ENCODE measurements at places on chromosomes 16 and 17.

GRCh38 chr17:688100-688989, 26.3 kb downstream of the VPS53 start:
- DNase-seq = no peak

GRCh38 chr17:19647697-19648474, 665 bp upstream of the ALDH3A2 start:
- DNase-seq = peak; percentile 21

DNA sequence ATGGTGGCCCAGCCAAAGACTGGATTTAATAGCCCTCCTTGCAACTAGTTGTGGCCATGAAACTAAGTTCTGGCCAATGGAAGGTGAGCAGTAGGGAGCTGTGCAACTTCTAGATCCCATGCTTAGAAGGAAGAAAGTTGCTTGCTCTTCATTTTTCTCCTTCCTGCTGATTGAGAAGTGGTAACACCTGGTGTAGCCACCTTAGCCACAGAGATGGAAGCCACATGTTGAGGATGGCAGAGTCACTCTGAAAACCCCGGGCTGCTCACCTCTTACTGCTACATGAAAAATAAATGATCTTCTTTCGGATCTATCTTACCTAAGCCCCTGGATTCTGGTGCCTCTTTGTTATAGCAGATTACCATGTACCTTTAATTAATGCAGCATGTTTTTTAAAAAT, 10.3 kb upstream of the ATP5MC1 start:
- DNase-seq = no peak

- no peak for DNase-seq
Observed at GRCh38 chr17:67922503-67922902, 73.8 kb downstream of the C17orf58 start.

- no peak for DNase-seq
Observed at GRCh38 chr16:56451753-56452689, 667 bp downstream of the OGFOD1 start.

DNA sequence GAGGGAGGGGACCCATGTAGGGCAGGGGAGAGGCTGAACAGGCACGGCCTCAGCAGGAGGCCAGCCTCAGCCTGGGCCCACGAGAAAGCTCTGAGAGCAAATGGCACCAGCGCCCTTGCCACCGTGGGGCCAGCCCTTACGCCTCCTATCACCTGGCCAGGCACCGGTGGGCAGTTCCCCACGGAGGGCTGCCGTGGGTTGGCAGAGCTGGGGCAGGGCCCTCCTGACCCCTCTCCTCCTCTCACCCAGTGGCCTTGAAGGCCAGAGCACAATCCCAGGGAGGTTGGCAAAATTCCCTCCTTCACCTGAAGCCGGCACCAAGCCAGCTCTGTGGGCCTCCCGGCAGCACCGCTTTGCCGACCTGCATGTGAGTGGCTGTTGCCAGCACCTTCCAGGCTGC, 53.1 kb upstream of the ENPP7 start:
- DNase-seq = no peak

DNA sequence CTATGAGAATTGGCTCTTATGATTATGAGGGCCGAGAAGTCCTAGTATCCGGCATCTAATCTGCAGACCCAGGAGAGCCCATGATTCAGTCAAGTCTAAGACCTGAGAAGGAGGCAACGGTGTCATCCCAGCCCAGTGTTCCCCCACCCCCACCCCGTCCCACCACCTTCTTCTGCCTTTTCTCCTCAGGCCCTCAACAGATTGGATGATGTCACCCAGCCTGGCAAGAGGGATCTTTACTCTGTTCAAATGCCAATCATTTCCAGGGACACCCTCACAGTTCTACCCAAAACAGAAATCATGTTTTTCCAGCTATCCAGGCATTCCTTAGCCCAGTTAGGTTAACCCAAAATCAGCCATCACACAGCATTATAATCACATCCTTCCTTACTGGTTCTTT, 10.0 kb upstream of the GAA start:
- no peak for DNase-seq

DNA sequence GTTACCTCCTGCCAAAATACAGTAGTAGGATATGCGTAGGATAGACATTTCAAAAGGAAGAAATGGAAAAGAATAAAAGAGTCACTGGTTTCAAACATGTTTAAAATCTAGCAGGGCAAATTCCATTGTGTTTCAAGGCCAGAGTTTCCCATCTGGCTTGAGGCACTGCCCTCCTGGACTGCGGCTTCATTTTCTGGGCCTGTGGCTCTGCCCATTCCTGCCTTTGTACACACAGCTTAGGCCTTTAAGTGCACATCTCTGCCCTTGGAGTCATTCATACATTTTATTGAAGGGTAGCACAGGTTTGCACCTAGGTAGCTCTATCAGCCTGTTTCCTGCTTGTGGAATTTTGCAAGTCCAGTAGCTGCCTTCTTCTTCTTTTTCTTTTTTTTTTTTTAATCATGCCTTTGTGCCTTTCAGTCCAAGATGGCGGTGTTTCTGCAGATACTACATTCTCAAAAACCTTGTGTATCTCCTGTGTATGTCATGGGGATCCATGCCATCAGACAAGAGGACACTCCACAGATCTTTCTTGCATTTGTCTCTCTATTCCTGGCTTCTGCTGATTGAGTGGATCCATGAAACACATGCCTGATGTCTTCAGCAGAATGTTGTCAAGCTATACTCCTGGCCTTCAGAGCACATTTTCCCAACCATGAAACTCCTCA, 282.9 kb downstream of the BCAS3 start:
- DNase-seq = no peak

DNA sequence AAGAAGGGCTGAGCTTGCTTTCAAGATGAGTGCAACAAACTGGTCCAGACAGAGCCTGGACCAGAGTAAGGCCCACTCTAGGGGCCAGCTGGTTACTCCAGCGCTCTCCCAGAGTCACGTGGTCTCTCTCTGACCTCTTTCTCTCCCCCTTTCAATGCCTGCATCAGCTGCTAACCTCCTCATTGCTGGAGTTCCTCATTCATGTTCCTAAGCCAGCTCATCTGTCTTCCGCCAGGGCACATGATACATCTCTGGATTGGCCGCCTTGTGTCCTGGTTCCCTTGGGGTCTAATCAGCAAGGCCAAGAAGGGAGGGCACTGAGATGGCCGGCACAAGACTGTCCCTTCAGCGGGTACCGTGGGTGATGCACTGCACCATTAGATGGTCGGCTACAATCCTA, 26.9 kb upstream of the ZFP90 start:
- no peak for DNase-seq

DNA sequence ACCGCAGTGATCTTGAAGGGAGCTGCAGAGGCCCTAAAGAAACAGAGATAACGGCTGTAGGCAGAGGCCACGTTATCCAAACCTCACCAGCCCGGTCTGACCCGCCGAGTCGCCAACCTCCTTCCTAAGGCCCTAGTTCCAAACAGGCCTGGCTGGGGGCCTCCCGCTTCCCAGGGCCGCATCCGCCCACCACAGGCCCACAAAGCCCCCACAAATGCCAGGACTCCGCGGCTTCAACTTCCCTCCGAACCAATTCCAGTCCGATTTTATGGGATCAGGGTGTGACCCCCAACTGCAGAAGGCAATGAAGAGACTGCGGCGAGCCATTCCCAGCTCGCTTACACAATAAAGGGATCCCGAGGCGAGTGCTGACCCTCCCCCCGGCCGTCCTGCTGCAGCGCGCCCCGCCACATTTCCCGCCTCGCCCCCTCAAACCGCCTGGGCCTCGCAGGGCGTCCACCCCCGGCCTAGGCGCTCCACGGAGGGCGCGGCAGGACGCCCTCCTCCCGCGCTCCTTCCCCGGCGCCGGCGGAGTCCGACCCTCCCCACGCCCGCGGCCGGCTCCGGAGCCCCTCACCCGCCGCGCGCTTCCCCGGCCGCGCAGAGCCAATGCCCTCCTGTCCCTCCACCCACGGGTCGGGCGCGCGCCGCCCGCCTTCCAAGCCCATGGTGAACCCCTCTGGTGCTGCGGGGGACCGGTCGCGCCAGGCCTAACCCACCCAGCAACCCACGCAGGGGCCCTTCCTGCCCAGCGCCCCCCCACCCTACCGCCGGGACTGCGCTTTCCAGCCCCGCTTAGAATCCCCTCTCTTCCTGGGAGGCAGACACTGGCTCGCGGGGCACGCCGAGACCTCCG, 926 bp downstream of the MYH10 start:
- no peak for DNase-seq

DNA sequence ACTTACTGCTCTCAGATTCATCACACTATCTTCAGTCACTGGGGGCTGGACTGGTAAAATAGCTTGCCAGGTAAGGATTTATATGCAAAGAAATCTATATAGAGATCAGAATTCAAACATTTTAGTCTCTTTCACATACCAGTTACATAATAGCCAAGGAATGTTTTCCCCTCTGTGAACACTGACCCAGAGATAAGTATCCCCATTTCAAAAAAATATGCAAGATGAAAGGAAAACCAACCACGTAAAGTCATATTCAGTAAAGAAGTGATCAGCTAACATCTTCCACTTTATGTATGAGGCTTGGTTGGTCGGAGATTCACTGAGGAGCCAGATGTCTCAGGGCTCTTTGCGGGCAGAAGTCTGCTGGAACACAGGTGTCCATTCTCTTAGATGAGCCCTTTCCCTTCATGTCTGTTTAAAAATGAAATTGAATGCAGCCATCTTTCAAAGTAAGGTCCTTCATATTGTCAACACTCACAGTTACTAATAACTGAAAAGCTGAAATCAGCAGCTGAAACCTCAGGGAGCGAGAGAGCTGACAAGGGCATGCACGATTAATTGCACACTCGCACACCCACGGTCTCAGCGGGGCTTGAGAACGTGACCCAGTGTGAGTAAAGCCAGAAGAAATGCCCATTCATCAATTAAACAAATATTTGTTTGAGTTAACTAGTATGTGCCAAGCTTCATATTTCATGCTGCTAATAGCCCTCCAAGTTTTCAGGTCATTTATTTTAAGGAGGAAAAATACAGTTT, 161.2 kb downstream of the MRTFB start:
- no peak for DNase-seq

- no peak for DNase-seq
Observed at GRCh38 chr16:56732366-56732765, 2.4 kb downstream of the NUP93 start.

DNA sequence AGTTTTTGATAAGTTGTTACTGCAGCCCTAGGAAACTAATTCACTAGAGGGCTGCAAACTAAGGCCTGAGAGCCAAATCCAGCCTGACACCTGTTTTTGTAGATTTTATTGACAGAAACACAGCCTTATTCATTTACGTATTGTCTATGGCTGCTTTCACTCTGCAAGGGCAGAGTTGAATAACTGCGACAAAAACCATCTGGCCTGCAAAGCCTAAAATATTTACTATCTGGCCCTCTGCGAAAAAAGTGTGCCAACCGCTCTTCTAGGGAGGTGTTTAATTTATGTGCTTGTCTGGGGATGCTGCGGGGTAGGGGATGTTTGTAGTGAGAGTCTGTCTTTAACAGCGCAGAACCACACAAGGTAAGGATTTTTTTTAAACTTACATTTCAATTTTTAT, 165.0 kb upstream of the RBFOX1 start:
- no peak for DNase-seq

DNA sequence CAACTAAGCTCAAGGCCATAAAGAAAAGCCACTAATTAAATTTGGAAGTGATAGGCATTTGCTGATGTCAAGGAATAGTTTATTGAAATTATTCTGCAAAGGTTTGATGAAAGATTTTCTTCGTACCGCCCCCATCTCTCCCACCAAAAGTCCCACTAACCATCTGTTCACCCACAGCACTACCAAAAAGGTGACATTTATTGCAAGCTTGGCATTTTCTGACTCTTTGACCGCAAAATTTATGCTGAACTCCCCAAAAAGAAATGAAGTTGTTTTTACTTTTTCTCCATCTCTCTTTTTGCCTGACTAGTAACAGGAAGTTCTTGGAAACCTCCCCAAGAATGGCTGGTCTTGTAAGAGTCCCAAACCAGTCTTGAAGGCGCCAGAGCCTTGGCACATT, 384.9 kb upstream of the SOX9 start:
- DNase-seq = no peak

DNA sequence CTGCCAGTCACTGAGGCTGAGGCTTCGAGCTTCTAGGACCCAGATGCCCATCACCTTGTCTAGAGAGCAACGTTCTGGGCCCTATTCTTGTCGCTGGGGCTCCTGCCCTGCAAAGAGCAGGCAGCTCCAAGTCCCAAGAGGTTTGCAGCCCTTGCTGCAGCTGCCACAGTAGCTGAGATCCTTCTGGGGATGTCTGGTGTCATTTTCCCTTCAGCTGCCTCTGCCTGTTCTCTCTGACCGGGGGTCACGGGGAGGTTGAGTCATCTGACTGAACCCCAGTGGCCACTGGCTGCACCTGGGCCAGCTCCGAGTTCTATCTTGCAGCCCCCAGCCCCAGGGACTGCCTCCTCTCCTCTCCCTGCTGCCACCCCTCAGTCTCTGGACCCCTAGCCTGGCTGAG, 4.9 kb downstream of the WSCD1 start:
- no peak for DNase-seq

DNA sequence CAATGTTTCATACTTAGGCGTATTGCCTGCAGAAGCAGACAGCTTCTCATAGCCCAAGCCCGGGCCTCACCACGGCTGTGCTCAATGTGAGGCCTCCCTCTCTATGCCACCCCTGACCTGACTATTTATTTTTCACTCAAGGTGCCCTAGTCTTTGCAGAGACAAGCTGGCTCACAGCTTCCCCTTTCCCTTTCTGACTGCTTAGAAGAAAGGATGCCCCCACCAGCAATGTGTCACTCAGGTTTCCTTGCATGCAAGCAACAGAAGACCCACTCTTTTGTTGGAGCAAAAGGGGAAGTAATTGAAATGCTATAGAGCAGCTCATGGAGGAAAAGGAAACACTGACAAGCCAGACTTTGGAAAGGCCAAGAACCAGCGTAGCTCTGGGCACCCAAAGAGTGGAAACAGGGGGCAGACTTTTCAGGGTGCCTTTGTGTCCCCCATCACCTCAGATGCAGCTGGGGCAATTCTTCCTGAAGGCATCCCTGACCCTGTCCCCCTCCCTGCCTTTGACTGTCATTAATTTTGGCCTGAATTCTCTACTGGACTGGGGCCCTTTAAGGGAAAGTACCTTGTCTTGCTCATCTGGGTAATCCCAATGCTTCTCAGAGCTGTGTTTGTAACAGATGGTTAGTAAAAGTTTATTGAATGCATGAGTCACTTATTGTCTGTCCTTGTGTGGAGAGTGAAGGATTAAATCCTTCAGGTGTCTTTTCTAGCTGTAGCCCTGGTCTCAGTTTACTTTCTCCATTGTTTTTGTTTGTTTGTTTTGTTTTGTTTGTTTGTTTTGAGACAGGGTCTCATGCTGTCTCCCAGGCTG, 17.8 kb downstream of the RGS9 start:
- DNase-seq = no peak

DNA sequence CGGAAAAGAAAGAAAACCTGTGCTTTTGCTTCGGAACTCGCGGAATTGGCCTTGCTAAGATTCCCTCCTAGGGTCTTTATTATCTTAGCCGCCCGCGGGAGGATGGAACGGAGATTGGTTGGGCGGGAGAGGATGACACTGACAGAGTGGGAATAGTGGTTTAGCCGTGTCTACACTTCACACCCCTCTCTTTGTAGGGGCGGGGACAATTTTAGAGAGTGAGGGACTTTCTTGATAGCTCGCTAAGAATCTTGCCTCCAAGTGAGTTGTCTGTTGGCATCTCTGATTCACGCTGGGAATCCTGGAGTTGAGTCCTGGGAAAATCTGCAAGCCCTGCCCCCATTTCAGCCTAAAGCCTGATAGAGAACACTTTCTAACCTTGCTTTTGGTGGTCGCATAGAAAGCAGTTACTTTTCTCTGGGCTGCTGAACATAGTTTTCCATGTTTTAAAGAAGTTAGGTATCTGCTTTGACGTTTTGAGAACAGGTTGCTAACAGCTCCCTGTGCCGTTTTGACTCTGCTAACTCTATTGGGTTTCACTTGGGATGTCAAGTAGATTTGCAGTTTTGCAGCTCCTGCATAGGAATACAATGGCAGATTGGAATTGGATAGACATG, 697 bp downstream of the NOL11 start:
- DNase-seq = no peak
